ENCODE measurements at places on chromosomes 3 and 15. TPM values are rescaled to one million over a fixed set of nuclear protein-coding genes. Genes with fewer than 3 reads are reported as not detected.

The PTH1R gene
- 0.32 TPM for total RNA-seq

GRCh38 chr3:127544192-127544802 lies 46.2 kb downstream of the TPRA1 start:
- peak; percentile 55 for DNase-seq
- peaks cover 9% of the 10 kb centered on the region for H3K4me1 ChIP-seq
- H3K36me3 ChIP-seq = no peaks in the 10 kb centered on the region
- no peak overlapping the region for H3K4me3 ChIP-seq
- no peak overlapping the region for H3K27ac ChIP-seq

DNA sequence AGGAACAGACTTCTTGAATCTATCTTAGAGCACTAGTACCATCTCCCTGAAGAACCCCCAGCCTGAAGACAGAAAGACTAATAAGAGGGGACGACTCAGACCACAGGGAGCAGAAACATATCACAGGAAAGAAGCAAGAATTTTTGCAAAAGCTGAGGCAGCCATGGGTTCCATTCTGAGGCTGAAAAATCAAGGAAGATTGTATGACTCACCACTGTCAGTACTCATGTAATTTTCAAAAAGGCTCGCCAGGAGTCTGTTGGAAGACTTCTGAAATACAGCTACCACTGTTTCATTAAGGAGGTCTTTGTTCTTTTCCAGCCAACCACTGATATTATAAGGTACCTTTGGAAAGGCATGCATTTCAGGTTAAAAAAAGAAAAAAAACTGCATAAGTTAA lies 47.5 kb downstream of the MYH15 start:
- H3K4me3 ChIP-seq = no peak overlapping the region
- H3K36me3 ChIP-seq = no peaks in the 10 kb centered on the region
- H3K27ac ChIP-seq = no peak overlapping the region

DNA sequence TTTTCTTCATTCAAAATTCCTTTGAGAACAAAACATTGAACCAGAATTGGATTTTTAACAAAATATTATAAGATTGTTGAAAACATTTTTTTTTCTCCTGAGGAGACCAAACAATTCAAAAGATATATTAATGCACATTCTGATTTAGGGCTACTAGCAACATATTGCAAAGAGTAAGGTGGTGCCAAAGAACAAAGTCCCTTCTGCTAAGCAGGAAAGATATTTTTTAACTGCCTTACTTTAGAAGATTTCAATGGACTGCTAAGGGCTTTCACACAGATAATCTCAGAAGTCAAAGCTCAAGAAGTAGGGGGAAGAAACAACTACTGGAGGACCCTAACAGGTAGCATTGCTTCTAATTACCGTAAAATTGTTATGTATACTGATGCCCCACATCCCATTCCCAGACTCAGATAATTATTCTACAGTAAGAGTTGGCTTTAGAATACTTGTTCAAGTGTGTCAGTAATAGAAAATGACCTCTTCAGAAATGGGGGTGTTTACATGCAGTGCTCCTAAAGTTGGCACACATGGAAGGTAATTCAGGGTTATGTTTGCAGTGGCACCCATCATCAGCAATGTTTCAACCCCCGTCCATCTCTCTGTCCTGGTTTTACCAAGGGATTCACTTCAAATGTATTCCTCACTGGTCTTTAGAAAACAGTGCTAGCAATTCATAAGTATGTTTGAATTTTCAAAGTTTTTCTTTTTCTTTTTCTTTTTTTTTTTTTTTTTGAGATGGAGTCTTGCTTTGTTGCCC lies 354.7 kb downstream of the ZBTB20 start:
- H3K27ac ChIP-seq = no peak overlapping the region
- no peaks in the 10 kb centered on the region for H3K36me3 ChIP-seq
- no peak for DNase-seq

DNA sequence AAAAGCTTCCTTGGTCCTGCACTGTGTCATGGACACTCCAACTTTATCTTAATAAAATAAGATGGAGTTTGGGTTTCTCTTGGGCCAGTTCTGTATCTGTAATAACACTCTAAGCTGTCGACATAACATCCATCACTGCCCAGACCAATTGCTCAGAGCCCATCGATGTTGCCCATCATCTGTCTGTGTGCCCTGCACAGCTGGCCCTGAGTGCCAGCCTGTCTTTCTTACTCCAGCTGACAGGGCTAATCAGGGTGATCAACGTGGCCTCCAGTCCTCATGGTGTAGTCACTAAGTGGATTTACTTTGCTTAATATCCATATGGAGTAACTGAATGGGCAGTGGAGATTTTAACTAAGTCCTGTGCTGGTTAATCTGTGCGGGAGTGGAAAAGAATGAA lies 419.8 kb upstream of the TPM1 start:
- H3K27me3 ChIP-seq = no peaks in the 10 kb centered on the region
- H3K36me3 ChIP-seq = no peaks in the 10 kb centered on the region
- H3K4me3 ChIP-seq = no peak overlapping the region

GRCh38 chr3:53709860-53710674 lies 136.2 kb downstream of the CHDH start:
- no peak overlapping the region for H3K27ac ChIP-seq
- no peaks in the 10 kb centered on the region for H3K27me3 ChIP-seq
- H3K4me1 ChIP-seq = peaks cover 4% of the 10 kb centered on the region
- no peak overlapping the region for H3K4me3 ChIP-seq
- DNase-seq = peak; percentile 65

DNA sequence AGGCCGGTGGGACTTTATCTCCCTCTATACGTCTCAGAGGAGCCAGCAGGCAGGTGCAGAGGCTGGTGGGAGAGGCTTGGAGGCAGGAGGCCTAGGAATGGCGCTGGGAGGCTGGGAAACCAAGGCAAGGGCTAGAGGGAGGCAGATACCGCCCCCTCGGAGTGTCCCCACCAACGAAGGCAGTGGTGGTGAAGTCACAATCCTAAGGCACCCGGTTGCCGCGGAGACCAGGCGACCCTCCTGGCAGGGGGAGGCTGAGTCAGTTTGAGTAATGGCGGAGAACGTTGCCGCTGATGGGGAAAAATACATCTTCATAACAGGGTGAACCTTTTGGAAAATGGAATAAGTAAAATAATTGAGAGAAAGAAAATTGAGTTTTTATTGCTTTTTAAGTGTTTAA lies 29.9 kb upstream of the CACNA2D2 start:
- peaks cover 15% of the 10 kb centered on the region for H3K27me3 ChIP-seq
- H3K27ac ChIP-seq = no peak overlapping the region
- H3K36me3 ChIP-seq = no peaks in the 10 kb centered on the region
- DNase-seq = no peak
- H3K4me1 ChIP-seq = no peaks in the 10 kb centered on the region

GRCh38 chr3:8627201-8627940 lies 17.2 kb downstream of the SSUH2 start:
- H3K36me3 ChIP-seq = no peaks in the 10 kb centered on the region
- no peak for DNase-seq
- no peak overlapping the region for H3K4me3 ChIP-seq
- no peak overlapping the region for H3K27ac ChIP-seq
- peaks cover 71% of the 10 kb centered on the region for H3K4me1 ChIP-seq

DNA sequence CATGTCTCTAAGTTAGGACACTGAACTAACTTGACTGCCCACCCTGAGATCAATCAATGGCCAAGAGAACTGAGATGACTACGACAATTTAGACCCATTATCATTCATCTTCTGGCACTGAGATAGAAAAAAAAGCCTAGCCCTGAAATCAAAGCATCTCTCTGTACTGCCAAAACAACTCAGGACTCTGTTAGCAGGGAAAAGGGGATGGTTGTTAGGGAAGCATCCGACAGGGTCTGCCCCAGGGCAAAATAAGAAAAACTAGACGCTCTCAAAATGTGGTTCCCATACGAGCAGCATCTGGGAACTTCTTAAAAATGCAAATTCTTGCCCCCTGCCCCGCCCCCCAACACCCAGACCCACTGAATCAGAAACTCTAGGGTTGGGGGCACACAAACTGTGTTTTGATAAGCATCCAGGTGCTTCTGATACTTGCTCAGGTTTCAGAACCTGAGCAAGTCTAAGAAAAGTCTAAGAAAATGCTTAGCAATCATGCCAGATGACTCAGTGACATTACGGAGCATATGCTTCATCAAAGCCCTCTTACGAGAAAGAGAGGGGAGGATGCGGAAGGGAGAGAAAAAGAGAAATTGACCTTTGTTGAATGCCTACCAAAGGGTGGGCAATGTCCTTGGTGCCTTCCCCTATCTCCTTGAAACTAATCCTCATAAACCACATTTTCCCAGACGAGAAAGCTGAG lies 172.8 kb upstream of the HES1 start:
- no peak for DNase-seq
- no peaks in the 10 kb centered on the region for H3K36me3 ChIP-seq
- H3K4me1 ChIP-seq = peaks cover 4% of the 10 kb centered on the region
- no peaks in the 10 kb centered on the region for H3K27me3 ChIP-seq
- no peak overlapping the region for H3K4me3 ChIP-seq
- H3K27ac ChIP-seq = no peak overlapping the region

GRCh38 chr3:15153103-15153502 lies 52.9 kb upstream of the CAPN7 start:
- H3K27ac ChIP-seq = no peak overlapping the region
- no peak overlapping the region for H3K4me3 ChIP-seq
- H3K36me3 ChIP-seq = no peaks in the 10 kb centered on the region
- H3K4me1 ChIP-seq = peaks cover 9% of the 10 kb centered on the region
- H3K27me3 ChIP-seq = peaks cover 17% of the 10 kb centered on the region

The SSUH2 gene
- 0.76 TPM for total RNA-seq

The CSPG4 gene
- total RNA-seq = 18.1 TPM

DNA sequence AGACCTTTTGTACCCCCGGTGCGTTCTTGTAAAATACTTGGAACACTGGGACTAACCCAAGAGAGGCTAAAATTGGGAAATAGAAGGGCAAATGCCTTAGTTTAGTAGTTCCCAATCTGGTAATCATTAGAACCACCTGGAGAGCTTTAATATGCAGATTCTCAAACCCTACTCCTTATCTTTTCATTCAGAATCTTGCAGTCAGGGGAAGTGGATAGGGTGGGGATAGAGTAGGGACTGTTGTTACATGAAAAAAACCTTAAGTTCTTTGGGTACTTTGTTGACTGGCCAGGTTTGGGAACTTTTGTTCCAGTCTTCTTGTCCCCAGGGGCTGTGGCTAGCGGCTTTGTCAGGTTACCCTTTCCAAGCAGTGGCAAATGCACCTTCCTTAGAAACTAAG lies 15.9 kb downstream of the MAPKBP1 start:
- H3K4me1 ChIP-seq = peaks cover 38% of the 10 kb centered on the region
- H3K27ac ChIP-seq = peak overlapping the region; percentile 66
- H3K27me3 ChIP-seq = no peaks in the 10 kb centered on the region

The SLC28A2 gene
- not detected for total RNA-seq

The CPA3 gene
- not detected for total RNA-seq

DNA sequence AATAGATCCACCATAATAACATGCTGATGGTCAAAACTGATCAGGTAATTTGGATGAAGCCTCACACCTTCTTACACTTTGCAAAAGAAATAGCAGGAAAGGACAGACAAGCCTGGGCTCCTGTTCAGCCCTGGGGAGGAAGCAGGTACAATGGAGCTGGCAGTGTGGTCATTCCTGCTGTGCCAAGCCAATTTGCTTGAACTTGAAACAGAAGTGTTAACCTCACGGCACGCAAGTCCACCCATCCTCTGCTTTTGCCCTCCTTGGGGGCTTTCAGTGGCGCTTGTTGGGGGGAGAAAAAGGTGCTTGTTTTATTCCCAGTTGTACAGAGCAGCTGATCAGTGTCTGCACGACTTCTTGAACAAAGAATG lies 36.8 kb upstream of the RFTN1 start:
- H3K4me1 ChIP-seq = peaks cover 3% of the 10 kb centered on the region
- DNase-seq = no peak
- H3K27me3 ChIP-seq = no peaks in the 10 kb centered on the region
- no peak overlapping the region for H3K27ac ChIP-seq

The IL17RD gene
- 12.3 TPM for total RNA-seq

- no peak for DNase-seq
- no peaks in the 10 kb centered on the region for H3K36me3 ChIP-seq
- peaks cover 9% of the 10 kb centered on the region for H3K4me1 ChIP-seq
- no peak overlapping the region for H3K4me3 ChIP-seq
- no peaks in the 10 kb centered on the region for H3K27me3 ChIP-seq
- H3K27ac ChIP-seq = no peak overlapping the region
These were observed 9.6 kb downstream of the PLCD1 start for GRCh38 chr3:38019658-38020341.

DNA sequence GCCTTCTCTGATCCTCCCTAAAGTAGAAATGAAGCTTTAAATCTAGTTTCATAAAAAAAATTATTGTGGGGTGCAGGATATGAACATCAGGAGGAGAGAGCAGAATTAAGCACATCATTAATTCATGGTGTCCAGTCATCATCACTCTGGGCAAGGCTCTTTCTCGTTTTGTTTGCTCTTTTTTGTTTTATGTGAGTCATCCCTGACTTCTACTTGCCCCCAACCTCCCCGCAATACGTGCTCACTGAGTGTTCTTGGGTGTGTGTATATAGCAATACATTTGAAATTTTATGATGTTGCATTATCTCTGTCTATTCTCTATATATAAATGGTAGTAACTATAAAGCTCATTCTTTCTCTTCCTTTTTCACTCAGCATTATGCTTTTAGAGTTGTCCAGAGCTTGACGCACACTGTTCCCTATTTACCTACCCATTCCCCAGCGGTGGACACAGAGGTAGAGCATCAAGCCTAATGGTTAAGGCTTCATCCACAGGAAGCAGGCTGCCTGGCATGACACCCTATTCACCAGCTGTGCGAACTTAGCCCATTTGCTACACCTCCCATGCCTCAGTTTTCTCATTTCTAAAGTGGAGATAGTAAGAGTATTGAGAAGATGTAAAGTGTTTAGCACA lies 72.3 kb downstream of the CD200R1L start:
- H3K27ac ChIP-seq = no peak overlapping the region
- H3K4me3 ChIP-seq = no peak overlapping the region
- DNase-seq = no peak
- no peaks in the 10 kb centered on the region for H3K36me3 ChIP-seq
- H3K27me3 ChIP-seq = no peaks in the 10 kb centered on the region
- H3K4me1 ChIP-seq = peaks cover 12% of the 10 kb centered on the region

DNA sequence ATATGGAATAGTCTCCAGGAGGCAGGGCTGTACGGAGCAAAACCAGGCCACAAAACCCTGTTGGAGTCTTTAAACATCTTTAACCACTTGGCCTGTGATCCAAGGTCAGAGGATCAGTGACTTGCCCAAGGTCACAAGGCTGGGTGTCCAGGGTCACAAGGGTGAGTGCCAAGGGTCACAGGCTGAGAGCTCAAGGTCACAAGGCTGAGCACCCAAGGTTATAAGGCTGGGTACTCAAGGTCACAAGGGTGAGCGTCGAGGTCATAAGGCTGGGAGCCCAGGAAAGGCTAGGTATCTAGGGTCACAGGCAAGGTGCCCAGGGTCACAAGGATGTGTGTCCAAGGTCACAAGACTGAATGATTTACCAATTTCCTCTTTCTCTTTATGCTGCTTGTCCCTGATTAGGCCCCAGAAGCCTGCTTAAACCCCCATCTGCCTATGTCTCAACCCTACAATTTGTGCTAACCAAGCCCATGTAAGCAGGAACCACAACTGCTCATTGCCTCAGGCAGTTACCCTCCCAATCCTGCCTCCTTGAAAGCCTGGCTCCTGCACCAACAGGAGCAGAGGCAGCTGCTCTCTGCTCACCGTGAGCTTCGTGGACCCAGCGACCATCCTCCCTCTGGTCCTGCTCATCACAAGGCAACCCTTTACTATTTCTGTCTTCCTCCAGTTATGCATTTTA lies 51.5 kb downstream of the MGLL start:
- H3K27ac ChIP-seq = no peak overlapping the region
- no peak for DNase-seq
- peaks cover 45% of the 10 kb centered on the region for H3K4me1 ChIP-seq
- no peaks in the 10 kb centered on the region for H3K36me3 ChIP-seq
- H3K27me3 ChIP-seq = no peaks in the 10 kb centered on the region
- no peak overlapping the region for H3K4me3 ChIP-seq

GRCh38 chr15:79372428-79372827 lies 59.7 kb upstream of the MINAR1 start:
- no peak overlapping the region for H3K4me3 ChIP-seq
- H3K4me1 ChIP-seq = no peaks in the 10 kb centered on the region
- no peak overlapping the region for H3K27ac ChIP-seq
- DNase-seq = no peak
- no peaks in the 10 kb centered on the region for H3K36me3 ChIP-seq

The TTLL13 gene
- total RNA-seq = 1.0 TPM

Measured in HCT116 (cell line).